ENCODE measurements at places on chromosomes 7 and 10.

- no peak for DNase-seq
Measured at GRCh38 chr7:39379416-39379815, 186.8 kb upstream of the YAE1 start.

GRCh38 chr7:14233076-14233867 is 243.8 kb upstream of the ETV1 start:
- DNase-seq, result no peak

- DNase-seq, result no peak
Measured at GRCh38 chr7:102834999-102835398, 77.8 kb upstream of the LRRC17 start.

DNA sequence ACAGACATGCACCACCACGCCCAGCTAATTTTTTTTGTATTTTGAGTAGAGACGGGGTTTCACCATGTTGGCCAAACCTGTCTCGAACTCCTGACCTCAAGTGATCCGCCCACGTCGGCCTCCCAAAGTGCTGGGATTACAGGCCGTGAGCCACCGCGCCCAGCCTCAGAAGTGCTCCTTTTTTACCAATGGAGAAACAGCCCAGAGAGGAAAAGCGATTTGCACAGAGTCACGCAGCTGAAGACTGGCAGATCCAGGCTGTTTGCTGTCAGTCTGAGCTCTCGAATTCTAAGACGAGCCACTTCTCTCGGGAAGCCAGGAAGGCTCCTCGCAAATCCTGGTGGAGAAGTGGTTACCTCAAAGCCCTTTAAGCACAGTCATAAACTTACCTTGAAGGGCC is 57.4 kb upstream of the SDK1 start:
- DNase-seq, result no peak

DNA sequence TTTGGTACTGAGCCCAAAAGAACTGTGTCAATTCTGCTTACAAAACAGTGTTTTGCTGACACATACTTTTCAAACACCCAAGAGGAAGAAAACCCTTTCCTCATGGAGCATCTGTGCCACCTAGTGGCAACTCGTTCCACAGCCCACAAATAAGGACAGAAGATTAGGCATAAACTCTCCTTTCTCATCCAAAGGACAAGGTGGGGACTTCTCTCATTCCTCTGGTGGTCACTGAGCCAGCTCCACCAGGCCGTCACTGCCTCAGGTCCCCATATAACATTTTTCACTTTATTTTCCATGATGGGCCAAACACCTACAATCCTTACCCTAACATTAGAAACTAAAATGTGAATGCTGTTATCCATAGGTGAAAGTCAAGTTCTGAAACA is 76.9 kb downstream of the RNF216 start:
- DNase-seq, result peak; percentile 66

GRCh38 chr10:87541114-87541513 is 36.4 kb downstream of the MINPP1 start:
- DNase-seq, result no peak

GRCh38 chr10:11886138-11886474 is 63.0 kb downstream of the PROSER2 start:
- no peak for DNase-seq

- DNase-seq, result no peak
Measured at GRCh38 chr10:116720668-116721546, 21.5 kb downstream of the HSPA12A start.

- no peak for DNase-seq
Measured at GRCh38 chr7:36719083-36719632, 5.1 kb downstream of the AOAH start.

DNA sequence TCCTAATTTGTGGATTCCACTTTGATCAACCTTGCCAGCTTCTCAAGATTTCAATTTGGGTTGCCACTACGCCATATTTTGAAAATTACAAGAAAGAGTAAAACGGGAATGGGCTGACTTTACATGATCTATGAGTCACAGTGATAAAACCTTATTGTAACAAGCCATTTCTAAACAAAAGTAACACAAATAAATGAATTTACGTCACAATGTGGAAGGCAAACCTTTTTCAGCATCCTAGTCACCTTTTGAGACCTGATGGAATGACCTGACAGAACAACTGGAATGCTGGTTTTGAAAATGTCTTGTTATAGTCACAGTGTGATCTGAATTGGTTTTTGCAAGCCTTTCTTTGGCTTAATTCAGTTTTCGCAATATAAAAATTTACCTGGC is 85.9 kb downstream of the CDK6 start:
- DNase-seq, result no peak

- no peak for DNase-seq
Measured at GRCh38 chr7:130856866-130857265, 122.9 kb upstream of the KLF14 start.

DNA sequence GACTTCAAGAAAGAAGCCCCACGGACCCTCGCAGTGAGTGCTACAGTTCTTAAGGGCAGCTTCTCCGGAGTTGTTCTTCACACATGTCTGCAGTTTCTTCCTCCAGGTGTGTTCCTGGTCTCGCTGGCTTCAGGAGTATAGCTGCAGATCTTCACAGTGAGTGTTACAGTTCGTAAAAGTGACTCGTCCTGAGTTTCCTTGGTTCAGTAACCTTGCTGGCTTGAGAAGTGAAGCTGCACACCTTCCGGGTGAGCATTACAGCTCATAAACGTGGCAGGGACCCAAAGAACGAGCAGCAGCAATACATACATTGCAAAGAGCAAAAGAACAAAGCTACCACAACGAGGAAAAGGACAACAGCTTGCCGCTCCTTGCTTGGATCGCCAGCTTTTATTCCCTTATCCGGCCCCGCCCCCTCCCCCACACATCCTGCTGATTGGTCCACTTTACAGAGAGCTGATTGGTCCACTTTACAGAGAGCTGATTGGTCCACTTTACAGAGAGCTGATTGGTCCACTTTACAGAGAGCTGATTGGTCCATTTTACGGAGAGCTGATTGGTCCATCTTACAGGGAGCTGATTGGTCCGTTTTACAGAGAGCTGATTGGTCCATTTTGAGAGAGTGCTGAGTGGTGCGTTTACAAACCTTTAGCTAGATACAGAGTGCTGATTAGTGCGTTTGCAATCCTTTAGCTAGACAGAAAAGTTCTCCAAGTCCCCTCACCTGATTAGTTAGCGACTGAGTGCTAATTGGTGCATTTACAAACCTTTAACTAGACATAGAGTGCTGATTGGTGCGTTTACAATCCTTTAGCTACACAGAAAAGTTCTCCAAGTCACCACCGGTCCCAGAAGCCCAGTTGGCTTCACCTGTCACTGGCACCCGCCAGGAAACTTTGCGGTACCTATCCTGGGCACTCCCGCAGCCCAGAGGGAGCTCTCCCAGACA is 165.3 kb downstream of the AGMO start:
- no peak for DNase-seq
